Tibial nerve (tissue), 4 donors: ENCODE measurements at places on chromosomes 16 and 17. TPM values are rescaled to one million over a fixed set of nuclear protein-coding genes. Genes with fewer than 3 reads are reported as not detected.

Gene PERCC1
- not detected for total RNA-seq

Gene CENPV
- total RNA-seq: 14.7 TPM

Gene PVALEF
- not detected for total RNA-seq

Gene VASN
- 58.1 TPM for total RNA-seq

Gene ASGR1
- not detected for total RNA-seq

Gene TOX3
- not detected for total RNA-seq

Gene LHX1
- not detected for total RNA-seq
